Stimulated activated CD8-positive, alpha-beta memory T cell treated with anti-CD3 and anti-CD28 coated beads, Interleukin-15, amount 100 ng/mL, for 48 hours (primary cell): ENCODE measurements at places on chromosomes 13 and 19.

- DNase-seq = no peak
These were observed 253.5 kb downstream of the LHFPL6 start for GRCh38 chr13:39349391-39349960.

GRCh38 chr19:32866564-32867265, 2.9 kb downstream of the SLC7A9 start:
- DNase-seq = no peak

- no peak for DNase-seq
These were observed 828.4 kb upstream of the ATXN8OS start for GRCh38 chr13:69279213-69279612.

- no peak for DNase-seq
These were observed 17.8 kb downstream of the NFILZ start for GRCh38 chr19:8648240-8648639.

GRCh38 chr19:2988568-2988967, 11.2 kb downstream of the TLE6 start:
- no peak for DNase-seq

DNA sequence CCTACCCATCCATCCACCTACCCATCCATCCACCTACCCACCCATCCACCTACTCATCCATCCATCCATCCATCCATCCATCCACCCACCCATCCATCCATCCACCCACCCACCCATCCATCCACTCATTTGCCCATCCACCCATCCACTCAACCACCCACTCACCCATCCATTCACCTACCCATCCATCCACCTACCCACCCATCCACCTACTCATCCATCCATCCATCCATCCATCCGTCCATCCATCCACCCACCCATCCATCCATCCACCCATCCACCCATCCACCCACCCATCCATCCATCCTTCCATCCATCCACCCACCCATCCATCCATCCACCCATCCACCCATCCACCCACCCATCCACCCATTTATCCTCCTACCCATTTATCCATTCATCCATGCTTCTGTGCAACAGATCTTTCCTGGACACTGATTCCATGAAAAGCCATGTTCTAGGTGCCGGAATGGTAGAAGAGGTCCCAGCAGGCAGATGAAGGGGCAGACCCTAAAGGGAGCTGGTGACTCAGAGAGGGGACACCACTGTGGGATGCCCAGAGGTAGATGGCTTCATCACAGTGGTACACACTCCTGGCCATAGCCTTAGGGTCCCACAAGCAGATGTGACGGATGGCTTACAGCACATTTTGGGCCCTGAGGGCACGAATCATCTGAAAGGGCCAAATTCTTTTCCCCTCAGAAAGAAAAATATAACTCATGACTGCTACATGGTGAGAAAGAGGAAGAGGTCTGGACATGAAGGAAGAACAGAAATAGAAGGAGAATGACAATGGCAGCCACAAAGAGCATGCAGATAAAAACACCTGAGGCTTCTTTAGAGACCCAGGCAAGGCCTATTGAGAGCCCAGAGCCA, 76.0 kb downstream of the KCTD15 start:
- no peak for DNase-seq

DNA sequence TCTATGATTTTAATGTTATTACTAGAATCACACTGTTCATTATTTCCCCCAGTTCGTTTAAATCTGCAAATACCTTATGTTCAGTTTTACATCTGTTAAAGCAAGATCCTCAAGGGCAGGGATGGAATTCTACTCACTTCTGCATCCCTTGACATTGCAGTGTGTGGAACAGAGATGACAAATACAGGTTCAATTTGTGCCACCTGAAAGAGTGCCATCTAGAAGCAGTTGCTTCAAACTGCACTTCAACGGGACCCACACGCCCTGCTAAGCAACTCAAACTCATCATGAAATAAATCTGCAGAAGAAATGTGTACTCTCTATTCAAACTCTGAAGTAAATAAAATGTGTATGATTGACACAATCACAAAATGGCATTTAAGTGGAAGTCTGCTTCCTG, 44.5 kb downstream of the RUBCNL start:
- no peak for DNase-seq

GRCh38 chr19:48659768-48660167, 13.0 kb downstream of the NTN5 start:
- no peak for DNase-seq

- no peak for DNase-seq
These were observed 15.9 kb downstream of the ZNF787 start for GRCh38 chr19:56105090-56105701.

GRCh38 chr13:42140494-42140893, 92.0 kb downstream of the DGKH start:
- no peak for DNase-seq

GRCh38 chr13:20812890-20813289, 39.1 kb upstream of the EEF1AKMT1 start:
- DNase-seq = no peak

DNA sequence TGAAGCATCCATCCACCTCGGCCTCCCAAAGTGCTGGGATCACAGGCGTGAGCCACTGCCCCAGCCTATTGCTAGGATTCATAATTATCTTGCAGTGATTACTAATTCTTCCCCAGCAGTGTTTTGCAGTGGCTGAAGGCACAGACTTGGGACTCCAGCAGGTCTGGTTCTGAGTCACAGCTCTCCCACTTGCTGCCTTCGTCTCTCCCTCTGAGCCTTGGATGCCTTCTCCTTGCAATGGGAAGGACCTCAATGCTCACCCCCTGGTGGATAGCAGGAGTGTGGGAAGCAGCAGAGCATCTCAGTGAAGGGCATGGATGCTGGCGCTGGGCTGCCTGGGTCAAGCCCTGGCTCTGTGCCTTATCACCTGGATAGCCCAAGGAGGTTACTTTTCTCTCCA, 37.6 kb upstream of the SHKBP1 start:
- DNase-seq = no peak

- DNase-seq = no peak
These were observed 42.8 kb upstream of the CLDN10 start for GRCh38 chr13:95509521-95510310.

GRCh38 chr13:98571955-98572662, 4.8 kb downstream of the STK24 start:
- DNase-seq = no peak

DNA sequence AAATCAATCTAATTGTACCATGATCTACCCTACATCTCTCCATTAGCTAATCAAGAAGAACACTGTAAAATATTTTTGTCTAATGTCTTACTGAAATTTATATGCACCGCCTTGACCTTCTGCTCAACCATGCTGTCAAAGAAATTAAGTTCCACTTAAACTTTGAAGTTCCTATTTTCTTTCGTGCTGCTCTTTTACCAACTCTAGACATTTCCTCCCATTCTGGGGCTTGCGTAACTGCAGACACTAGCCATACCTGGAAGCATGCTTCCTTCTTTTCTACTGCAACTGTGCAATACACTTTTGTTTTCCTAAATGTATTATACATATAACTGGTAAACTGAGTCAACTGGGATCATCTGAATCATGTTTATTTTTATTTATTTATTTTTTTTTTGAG, 8.5 kb upstream of the UBE2L5 start:
- DNase-seq = no peak

DNA sequence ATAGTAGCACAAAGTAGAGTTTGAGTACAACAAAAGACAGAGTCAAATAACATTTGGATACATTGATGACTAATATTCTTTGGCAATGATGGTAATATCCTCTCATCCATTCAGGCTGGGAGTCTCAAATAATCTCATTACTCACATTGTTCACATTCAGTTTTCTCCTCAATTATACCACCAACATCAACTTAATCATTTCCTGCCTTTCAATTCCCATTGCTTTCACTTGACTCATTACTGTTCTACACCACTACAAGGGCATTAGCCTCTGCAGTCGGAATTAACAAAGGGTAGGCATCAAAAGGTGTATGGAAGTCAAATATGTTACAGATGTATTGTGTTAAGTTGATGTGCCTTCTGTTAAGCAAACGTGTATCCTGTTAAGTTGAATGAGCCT, 518.4 kb upstream of the SLITRK1 start:
- DNase-seq = no peak

DNA sequence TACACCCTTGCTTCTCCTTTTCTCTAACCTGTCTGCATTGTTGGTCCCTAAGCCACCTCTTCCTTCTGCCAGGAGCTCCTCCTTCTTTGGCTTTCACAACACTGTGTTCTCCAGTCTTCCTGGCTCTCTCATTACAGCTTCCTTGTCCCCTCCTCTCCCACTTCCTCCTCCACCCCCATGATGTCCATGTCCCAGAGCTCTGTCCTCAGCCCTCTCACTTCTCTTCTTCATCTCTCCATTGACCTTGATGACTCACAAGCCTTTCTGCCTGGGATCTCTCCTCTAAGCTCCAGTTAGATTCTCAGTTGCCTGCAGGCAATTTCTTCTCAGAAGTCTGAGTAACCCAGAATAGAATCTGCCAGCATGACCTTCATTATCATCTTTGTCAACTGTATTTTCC, 100.3 kb upstream of the WASF3 start:
- no peak for DNase-seq

GRCh38 chr13:33040090-33040489, 23.9 kb downstream of the KL start:
- DNase-seq = no peak

- no peak for DNase-seq
These were observed 212.1 kb upstream of the MIR17HG start for GRCh38 chr13:91135376-91135775.

GRCh38 chr13:33026489-33027152, 10.4 kb downstream of the KL start:
- DNase-seq = no peak

DNA sequence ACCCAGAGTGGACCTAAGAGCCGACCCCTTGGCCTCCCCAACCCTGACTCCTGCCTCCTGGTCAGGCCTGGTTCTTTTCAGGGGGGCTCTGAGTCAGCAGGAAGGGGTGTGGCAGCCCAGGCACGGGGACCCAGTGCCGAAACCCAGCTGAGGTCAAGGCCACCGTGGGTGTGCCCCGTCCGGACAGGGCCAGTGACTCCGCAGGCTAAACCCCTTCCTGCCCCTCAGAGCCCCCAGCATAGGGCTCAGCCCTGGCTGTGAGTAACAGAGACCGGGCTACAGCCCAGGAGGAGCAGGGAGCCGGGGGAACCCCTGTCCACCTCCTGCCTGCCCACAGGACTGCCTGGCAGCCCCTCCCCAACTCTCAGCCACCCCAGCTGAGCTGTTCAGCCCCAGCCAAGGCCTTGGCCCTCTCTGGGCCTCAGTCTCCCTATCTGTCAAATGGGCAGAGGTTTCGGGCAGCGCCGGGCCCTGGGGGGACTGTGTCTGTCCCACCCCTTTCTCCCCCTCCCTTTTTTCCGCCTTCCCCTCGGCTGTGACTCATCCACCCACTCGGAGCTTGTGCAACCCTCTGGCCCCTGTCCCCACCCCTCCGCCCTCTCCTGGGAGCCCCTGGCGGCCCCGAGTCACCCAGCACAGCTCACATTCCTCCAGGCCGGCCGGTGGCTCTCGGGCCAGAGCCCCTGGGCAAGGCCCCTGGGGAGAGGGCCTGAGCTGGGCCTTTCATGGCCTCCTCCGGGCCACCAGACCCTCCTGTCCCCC, 8.6 kb downstream of the ZBTB7A start:
- peak; percentile 64 for DNase-seq

GRCh38 chr19:41905273-41906002, 22.5 kb downstream of the ARHGEF1 start:
- no peak for DNase-seq

GRCh38 chr19:17620696-17621095, 65.2 kb downstream of the COLGALT1 start:
- DNase-seq = no peak

DNA sequence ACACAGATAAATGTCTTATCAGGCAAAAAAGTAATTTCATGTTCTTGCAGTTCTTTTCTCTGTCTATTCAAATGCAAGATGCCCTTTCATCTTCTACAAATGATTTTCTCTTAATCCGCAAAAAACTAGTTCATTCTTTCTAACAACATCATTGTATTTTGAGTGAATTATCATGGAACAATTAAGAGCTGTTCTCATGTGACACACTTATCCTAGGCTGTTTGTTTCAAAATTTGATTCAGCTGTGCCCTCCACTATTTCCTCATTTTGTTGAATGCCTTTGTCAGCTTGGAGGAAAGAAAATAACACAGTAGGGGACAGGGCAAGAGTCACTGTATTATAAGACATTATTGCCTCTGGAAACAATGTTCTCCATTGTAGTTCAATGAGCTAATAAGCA, 396.9 kb downstream of the KCTD12 start:
- no peak for DNase-seq

DNA sequence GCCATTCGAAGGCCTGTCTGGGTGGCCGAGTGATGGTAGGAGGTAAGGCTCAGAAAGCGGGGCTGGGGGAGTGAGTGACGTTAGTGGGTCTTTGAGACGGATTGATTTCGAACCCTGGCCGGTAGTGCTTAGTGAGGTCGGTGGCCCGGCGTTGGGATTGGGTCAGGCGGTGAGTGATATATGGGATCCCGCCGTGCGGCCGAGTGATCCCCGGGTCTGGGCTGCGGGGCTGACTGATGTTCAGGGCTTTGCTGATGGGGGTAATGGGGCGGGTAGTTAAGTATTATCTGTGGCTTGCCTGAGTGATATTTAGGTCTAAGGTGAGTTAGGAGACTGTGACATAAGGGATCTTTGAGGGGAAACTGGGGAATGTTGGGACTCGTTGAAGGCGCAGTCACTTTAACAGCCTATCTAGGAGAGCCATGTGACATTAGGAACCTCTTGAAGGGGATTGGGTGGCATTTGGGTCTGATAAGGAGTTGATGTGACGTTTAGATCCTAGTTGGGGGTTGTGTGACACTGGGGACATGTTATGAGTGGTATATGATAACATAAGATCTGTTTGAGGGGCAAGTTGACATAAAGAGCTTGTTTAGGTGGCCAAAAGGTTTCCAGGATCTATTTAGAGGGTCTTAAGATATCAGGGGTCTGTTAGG, 543 bp downstream of the PSMC4 start:
- DNase-seq = no peak

DNA sequence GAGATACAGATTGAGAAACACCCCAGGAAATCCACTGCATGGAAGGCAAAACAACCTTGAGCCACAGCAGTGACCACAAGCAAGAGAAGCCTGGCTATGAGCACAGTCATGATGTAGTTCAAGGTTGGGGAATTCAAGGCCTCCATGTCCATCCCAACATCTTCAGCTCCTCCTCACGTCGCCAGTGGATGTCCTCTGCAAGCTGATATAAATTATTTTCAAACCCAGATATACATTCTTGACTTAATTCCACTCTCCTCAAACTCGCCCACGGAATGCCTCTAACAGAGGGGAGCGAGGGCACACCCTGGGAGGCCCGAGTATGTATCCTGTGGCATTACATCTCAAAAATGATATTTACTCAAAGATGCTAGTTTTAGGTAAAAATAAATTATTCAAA, 105.5 kb downstream of the SHISA2 start:
- no peak for DNase-seq

GRCh38 chr19:51570962-51571575, at the start of gene ZNF175:
Gene ZNF175, plus strand, starts transcription at chr19:51571283. Its CDS starts 2,047 bp downstream, at chr19:51573330.
- peak; percentile 78 for DNase-seq
